ENCODE measurements at places on chromosomes 3 and 15.

DNA sequence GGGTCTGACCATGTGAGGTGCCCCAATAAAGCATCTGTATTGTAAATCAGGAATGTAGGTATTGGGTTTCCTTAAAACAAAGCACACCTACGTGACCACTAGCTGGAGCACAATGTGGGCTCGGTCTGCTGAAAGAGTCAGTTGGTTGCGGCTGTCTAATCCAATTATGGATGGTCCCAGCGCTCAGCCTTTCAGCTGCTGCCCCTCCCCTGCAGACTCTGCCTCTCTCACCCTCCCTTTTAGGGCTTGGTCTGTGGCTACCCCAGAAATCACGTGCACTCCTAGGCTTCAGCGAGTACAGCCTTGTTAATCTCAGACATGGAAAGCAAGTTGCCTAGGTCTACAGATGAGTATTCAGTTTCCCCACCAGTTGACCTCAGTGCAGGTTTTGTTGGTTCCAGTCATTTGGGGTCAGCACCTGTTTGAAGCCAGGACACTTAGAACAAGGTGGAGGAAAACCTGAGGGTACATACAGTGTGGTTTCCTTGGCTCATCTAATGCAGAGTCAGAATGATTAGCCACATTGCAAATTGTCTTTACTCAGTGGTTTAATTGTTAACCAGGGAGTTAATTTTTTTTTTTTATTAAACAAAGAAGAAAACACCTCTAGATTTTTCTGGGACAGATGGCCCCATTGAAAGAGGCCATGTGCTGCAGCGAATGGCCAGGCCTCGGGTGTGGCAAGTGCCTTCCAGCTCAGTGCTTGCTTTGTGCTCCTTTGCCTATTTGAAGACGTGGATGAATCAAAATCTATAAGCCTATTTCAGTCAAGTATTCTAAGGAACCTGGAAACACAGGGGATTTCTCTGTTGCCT, 137.7 kb downstream of the IGF1R start:
- no peak for DNase-seq

DNA sequence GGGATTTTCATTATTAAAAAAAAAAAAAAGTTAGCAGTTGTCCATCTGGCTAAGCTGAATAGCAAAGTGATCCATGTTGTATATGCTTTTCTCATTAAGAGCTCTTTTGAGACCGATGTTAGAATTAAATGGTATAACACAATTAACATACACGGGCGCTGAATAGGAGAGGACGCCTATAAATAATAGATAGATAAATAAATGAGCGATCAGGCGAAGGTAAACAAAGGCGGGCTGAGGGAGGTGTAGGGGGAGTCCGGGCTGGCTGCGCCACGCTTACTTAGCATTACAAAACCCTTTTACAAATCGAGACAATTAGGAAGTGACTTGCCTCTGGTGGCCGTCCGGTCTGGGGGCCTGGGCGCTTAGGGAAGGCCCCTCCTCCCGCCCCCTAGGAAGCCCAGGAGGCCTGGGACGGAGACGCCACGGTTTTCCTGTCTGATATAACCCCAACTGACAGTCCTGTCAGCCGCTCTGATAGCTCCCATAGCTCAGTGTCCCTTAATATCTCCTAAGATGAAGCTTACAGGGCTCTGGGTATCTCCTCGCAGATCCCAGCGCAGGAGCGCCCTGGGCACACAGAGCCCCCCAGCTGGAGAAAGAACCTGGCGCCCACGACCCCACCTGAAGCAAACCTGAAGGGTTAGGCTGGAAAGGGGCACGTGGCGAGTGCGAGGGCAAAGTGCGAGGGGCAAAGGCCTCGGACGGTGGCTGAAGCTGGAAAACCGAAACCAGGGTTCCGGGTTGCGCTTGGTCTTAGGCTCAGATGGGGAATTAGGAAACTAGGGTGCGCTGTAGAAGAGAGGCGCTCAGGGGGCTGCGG, 3.6 kb downstream of the SOX14 start:
- DNase-seq: no peak

- peak; percentile 77 for DNase-seq
Observed at GRCh38 chr15:94119923-94120775, 111.2 kb upstream of the MCTP2 start.

GRCh38 chr3:139281096-139281495, 62.7 kb upstream of the MRPS22 start:
- DNase-seq: no peak

GRCh38 chr3:188434594-188434993, 280.6 kb downstream of the LPP start:
- no peak for DNase-seq

- DNase-seq: no peak
Observed at GRCh38 chr15:85063522-85064079, 81.9 kb downstream of the PDE8A start.

GRCh38 chr3:125381314-125381713, 6.2 kb upstream of the ZNF148 start:
- DNase-seq: no peak

DNA sequence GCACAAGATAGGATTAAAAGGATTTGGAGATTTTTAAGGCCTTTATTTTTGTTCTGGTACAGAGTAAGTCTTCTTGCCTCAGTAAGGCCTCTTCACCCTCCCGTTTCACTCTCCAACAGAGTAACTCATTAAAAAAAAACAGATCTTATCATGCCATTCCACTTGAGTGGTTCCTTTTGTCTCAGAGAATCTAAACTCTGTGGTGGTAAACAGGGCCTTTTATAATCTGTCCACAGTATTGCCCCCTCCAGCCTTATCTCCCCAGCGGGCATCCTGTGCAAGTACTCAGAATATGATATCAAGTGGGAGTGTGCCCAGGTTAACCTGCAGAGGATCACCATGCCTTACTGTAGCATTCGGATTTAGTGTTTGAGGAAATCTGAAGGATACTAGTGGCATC, 20.3 kb upstream of the ATOSA start:
- DNase-seq: no peak

- DNase-seq: no peak
Observed at GRCh38 chr15:50219820-50220219, 37.8 kb downstream of the SLC27A2 start.

DNA sequence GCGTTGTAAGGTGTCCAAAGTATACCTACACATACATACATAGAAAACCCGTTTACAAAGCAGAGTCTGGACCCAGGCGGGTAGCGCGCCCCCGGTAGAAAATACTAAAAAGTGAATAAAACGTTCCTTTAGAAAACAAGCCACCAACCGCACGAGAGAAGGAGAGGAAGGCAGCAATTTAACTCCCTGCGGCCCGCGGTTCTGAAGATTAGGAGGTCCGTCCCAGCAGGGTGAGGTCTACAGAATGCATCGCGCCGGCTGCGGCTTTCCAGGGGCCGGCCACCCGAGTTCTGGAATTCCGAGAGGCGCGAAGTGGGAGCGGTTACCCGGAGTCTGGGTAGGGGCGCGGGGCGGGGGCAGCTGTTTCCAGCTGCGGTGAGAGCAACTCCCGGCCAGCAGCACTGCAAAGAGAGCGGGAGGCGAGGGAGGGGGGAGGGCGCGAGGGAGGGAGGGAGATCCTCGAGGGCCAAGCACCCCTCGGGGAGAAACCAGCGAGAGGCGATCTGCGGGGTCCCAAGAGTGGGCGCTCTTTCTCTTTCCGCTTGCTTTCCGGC, 318.6 kb downstream of the FGF12 start:
- no peak for DNase-seq

- no peak for DNase-seq
Observed at GRCh38 chr15:60448668-60449360, 30.1 kb downstream of the ICE2 start.

DNA sequence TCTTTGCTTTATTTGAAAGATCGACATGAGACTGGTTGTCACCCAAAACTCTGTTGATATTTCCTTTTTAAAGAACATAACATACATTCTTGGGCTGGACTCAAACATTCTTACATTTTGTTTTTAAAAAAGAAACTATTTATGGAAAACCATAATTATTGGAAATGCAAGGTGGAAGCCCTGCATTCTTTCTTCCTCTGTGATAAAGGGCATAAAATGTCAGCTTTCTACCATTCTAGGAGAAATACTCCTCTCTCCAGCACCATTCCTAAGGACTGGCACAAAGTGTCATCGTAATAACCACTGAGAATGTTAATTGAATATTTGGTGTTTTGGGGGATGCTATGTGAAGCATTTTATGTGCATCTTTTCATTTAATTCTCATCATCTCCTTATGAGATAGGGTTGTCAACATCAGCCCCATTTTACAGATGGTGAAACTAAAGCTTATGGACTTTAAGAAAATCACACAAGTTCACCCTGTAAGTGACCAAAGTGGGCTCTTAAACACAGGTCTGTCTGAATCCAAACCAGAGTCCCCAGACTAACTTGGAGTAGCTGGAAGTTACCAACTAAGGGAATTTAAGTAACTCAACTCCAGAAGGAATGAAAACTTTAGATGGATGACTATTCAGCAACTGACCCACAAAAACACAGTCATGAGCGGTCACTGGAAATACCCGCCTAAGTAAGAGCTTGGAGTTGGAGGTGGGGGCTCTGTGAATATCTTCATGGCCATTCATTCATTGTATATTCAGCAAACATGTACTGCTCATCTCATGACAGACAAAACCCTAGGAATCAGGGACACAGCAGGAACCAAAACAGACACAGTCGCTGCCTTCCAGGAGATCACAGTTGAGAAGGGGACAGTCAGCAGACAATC, 45.9 kb upstream of the LMCD1 start:
- DNase-seq: no peak

- no peak for DNase-seq
Observed at GRCh38 chr15:44075535-44075934, 119.5 kb downstream of the FRMD5 start.

GRCh38 chr15:55977231-55977630, 16.2 kb downstream of the NEDD4 start:
- DNase-seq: no peak

DNA sequence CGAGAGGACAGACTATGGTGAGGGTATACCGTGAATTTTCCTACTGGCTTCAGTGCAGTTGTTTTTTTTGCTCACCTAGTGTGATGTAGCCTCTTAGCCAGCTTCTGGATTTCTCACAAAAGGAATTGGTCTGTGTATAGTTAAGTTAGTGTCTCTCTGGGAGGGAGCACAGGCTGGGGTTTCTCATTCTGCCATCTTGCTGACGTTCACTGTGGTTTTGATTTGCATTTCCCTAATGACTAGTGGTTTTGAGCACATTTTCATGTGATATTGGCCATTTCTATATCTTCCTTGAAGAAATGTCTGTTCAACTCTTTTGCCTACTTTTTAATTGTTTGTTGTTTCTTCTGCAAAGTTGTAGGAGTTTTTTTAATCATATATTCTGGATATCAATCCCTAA, 2.2 kb upstream of the CD86 start:
- no peak for DNase-seq

DNA sequence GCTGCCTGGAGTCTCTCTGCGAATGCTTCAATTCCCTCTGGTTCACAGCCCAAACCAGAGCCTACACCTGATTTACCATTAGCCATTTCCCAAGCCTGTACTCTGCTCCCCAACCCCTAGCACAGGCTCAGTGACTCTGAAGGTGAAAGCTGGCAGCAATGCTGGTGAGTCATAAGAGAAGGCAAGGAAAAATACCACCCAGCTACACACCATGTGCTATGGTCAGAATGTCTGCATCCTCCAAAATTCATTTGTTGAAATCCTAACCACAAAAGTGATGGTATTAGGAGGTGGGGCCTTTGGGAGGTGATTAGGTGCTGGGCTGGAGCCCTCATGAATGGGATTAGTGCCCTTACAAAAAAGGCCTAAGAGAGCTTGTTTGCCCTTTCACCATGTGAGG, 117.1 kb upstream of the TJP1 start:
- no peak for DNase-seq

DNA sequence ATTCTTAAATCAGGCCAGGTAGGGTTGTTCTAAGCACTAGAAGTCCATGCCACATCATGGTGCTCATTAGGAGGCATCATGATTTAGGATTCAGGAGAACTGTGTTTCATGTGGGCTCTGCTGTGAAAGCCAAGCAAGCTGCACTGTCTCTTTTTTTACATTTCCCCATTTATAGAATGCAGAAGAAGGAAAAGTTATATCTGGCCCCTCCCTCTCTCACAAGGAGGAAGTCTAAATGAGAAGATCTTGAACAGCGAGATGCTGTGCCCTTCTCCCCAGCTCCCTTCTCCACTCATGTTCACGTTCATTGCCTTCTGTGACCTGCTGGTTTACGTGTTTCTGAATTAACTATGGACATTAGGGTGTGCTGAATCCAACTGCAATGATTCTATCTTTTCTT, 178.5 kb upstream of the RASGRP1 start:
- DNase-seq: no peak
